Astrocyte of the spinal cord (primary cell): ENCODE measurements at places on chromosomes 12 and 14.

DNA sequence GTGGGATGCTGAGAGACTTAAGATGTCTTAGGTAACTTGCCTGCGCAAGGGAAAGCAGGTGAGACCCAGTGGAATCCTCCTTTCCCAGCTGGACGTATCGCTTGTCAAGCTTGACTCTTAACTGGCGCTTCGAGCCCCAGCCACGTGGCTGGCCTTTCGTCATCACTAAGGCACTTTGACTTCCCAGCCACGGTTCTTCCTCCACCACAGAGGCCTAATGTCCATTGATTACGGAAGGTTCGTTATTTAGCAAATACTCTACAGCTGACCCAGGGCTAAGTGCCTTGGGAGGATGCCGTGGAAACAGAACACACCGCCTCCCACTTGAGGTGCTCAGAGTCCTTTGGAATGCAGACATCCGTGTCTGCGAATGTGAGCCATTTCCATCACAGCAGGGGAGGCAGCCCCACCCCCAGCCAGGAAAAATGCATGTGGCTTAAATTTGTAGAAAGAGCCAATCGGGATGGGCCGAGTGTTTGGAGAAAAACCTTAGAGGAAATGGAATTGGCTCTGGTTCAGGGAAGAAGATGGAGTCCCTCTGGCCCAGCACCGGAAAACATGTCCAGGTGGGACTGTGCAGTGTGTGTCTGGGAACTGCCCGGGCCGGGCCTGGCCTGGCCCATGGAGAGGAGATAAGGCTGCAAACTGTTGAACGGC lies 115.7 kb downstream of the PLXNC1 start:
- DNase-seq = peak; percentile 67

DNA sequence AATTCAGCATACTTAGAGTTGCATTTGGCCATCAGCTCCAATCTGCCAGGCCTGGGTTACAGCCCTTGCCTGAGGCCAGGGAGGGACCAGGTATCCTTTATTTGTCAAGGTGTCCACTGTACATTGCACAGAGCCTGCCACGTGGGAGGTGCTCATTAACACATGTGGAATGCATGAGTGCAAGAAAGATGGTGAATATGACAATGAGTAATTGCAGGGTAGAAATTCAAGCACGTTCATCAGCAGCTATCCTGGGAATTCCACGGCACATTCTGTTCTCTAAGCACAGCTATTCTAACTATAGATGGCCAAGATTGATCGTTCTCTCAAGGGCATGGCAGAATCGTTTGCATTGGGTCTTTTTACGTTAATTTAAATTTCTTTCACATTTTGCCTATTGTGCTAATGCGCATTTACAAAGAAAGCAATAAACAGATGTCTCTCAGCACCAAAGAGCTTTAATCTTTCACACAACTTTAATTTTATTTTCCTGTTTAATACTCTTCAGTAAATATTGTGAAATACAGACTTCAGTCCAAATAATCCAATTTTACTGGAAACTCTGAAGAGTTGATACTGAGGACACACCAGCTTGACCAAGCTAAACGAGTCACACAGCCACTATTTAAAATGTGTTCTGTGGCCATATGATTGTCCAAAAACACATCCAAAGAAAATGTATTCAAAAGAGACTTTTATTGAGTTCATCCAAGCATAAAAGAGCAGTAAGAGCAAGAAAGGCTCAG lies 1025.7 kb upstream of the TMEM132C start:
- no peak for DNase-seq

- DNase-seq = peak; percentile 54
Observed at GRCh38 chr12:1830981-1831963, 10.9 kb downstream of the LRTM2 start.

DNA sequence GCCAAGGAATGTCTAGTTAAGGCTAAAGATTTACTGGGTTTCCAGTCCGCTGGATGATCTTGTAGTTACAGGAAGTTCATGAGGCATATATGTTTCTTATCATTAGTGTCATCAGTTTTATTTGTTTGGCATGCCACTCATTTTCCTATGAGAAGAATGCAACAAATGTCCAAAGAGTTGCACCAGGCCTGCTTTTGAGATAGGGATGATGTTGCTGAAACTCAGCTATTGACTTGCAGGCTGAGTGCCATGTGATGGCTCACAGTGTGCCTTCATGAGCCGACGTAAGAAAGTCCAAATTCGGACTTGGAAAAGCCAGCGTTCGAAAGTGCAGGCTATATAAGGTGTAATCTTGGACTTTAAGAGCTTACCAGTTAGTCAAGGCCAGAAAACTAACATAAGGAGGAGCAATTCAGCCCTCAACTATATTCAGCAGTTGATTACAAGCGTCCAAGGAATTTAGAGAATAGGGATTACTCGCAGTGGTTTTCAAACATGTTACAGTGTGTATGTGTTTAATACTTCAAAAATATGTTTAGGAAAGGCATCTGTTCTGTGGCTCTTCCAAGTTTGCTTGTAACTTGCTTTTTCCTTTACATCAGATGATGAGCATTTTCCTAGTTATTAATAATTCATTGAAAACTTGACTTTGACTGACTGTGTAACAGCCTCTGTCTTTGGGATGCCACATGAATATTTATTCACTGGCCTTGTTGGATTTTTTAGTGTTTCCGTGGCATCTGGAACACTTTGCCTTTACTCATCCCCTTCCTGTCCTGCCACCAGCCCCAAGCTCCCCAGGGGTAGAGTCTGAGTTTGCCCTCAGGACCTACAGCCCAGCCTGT lies 101.3 kb downstream of the LGMN start:
- peak; percentile 75 for DNase-seq

DNA sequence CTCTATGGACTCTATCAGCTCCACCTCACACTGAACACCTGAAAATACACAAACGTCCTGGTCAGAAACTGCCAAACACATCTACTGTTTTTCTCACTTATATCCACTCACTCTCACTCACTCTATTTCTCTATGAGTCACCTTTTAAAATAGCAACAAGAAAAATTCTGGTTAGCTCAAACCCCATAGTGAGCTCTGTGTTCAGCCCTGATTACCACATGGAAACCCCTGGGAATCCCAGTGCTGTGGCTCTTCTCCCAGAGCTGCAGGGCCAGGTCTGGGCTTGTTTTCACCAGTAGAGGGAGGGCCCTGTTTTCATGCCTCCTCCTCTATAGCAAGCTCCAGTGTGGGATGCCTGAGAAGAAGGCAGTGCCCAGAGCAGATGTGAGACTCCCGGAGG lies 1126.1 kb downstream of the TMEM121 start:
- no peak for DNase-seq

- peak; percentile 40 for DNase-seq
Observed at GRCh38 chr14:77000340-77001270, 27.9 kb downstream of the IRF2BPL start.

- DNase-seq = peak; percentile 54
Observed at GRCh38 chr12:77032406-77032805, 33.0 kb downstream of the E2F7 start.

- DNase-seq = no peak
Observed at GRCh38 chr14:77195766-77196165, 14.2 kb downstream of the TMEM63C start.

DNA sequence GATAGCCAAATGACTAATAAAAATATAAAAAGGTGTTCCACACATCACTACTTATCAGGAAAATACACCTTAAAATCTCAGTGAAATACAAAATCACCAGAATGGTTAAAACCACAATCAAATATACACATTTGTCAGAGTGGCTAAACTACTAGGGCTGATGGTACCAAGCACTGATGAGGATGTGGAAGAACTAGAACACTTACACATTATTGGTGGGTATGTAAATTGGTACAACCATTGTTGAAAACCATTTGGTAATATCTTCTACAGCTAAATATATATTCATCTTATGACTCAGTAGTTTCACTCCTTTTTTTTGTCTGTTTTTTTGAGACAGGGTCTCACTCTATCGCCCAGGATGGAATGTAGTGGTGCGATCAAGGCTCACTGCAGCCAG lies 48.5 kb upstream of the TTC7B start:
- no peak for DNase-seq

DNA sequence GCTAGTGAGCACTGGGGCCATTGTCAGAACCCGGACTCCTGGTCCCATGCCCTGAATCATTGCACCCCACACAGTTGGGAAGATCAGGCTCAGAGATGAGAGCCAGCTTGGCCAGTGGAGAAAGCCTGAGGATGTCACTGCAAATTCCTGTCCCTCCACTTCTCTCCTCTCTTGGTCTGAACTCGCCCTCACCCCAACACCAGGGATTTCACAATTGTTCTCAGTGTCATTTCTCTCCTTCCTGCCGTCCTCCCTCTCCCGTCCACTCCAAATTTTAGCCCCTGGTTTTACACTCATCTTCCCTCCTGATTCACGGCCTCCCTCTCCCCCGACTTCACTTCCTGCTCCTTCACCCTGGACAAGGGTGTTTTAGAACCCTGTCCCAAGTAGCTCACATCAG lies 11.1 kb downstream of the KRT75 start:
- DNase-seq = no peak

GRCh38 chr14:98931126-98931525 lies 340.9 kb downstream of the BCL11B start:
- no peak for DNase-seq

DNA sequence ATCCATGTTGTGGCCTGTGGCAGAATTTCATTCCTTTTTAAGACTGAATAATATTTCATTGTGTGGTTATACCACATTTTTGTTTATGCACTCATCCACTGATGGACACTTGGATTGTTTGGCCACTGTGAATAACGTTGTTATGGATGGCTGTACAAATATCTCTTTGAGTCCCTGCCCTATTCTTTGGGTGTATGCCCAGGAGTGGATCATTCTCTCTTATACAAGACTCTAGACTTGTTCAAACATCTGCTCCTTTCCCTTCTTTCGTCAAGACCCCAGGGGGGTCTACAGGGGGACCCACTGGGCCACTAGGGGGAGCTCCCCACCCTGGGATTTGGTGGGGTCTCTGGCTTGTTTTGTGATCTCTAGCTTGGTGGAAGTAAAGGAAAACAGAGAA lies 77.4 kb downstream of the FBXL14 start:
- peak; percentile 92 for DNase-seq

DNA sequence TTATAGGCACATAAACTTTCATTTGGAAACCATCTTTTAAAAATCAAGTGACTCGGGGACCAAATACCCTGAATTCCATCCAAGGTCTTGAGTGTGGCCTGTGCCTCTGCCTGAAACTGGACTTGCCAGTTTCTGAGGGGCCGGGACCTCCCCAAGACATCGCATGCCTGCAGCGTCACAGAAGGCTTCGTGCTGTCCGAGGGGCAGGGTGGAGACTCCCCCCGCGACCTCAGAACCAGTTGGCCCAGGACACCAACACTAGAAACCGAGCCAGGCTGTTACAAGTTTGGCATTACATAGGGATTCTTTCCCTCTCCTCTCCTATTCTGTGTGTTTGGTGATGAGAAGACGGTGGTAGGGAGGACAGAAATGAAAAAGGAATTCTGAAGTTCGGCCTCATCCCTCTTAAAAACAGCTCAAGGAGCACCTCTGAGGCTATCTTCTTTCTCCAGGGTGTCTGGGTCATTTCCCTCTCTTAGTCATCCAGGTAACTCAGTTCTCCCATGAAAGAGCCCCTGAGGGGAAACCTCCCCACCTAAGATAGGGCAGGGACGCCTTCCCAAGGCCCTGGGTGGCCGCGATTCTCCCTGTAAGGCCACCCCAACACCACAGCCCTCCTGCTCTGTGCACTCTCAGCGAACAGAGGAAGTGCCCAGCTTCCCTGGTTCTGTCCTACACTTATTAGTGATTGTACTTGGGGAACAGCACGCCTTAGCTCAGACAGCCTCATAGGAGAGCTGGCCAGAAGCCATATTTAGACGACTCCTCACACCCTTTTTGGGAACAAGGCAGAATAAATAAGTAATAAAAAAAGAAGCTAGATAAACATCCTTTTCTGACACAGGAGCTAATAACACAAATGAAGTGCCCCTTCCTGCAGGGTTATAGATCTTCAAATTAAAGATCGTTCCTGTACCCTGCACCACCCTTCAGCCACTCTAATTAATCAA lies 93.8 kb downstream of the BCL11B start:
- no peak for DNase-seq

DNA sequence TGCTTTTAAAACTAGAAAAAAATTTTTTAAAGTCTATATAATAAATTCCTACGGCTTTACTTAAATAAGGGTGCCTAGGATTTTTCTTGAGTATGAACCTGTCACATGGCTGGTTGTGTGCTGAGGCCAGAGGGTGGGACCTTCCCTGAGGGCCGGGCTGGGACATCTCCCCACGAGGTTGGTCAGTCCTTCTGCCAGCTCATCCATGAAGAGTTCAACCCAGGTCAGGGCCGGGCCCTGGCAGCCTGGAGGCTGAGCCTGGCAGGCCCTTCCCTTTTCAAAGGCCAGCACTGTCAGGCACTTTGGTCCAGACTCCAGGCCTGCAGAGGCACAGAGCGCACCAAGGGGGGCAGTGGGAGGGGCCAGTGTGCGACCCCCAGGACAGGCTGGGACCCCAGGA lies 31.7 kb downstream of the TNFAIP2 start:
- no peak for DNase-seq

- DNase-seq = peak; percentile 35
Observed at GRCh38 chr14:76810953-76811400, 1.7 kb downstream of the ANGEL1 start.

- DNase-seq = peak; percentile 30
Observed at GRCh38 chr12:92927055-92927435, 2.0 kb downstream of the EEA1 start.
